ENCODE measurements at places on chromosomes 5 and 9. TPM values are rescaled to one million over a fixed set of nuclear protein-coding genes. Genes with fewer than 3 reads are reported as not detected.

- DNase-seq, result no peak
- H3K27ac ChIP-seq, result no peak overlapping the region
- peaks cover 27% of the 10 kb centered on the region for H3K4me1 ChIP-seq
Observed at GRCh38 chr5:157347301-157348048, 81.6 kb downstream of the CYFIP2 start.

GRCh38 chr5:111502956-111503355, 9.4 kb downstream of the STARD4 start:
- H3K4me3 ChIP-seq, result no peak overlapping the region
- H3K4me1 ChIP-seq, result peaks cover 6% of the 10 kb centered on the region
- DNase-seq, result no peak
- H3K27me3 ChIP-seq, result no peaks in the 10 kb centered on the region

ANXA2R gene
- 47.8 TPM for total RNA-seq

DNA sequence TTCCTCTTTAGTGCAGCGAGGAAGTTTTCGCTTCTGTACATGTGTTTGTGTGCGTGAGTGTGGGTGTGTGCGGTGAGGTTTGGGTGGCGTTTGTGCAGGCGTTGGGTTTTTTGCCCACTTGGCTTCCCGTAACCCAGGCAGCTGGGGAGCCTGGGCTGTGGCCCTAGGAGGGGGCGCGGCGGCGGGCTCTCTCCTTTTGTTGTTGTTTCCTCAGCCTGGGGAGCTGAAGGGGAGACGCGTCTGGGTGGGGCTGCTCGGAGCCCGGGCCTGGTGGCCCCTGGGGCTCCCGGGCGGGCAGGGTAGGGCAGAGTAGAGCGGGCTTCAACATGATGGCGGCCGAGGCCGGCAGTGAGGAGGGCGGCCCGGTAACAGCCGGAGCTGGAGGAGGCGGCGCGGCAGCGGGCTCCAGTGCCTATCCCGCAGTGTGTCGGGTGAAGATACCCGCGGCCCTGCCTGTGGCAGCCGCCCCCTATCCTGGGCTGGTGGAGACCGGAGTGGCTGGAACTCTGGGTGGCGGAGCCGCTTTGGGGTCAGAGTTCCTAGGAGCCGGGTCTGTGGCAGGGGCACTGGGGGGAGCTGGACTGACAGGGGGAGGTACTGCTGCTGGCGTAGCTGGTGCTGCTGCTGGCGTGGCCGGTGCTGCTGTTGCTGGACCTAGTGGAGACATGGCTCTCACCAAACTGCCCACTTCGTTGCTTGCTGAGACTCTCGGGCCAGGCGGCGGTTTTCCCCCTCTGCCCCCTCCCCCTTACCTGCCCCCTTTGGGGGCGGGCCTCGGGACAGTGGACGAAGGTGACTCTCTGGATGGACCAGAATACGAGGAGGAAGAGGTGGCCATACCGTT, 665 bp downstream of the RASA1 start:
- no peaks in the 10 kb centered on the region for H3K36me3 ChIP-seq
- no peak for DNase-seq
- H3K4me1 ChIP-seq, result peaks cover 36% of the 10 kb centered on the region
- peak overlapping the region; percentile 83 for H3K4me3 ChIP-seq
- peak overlapping the region; percentile 69 for H3K27ac ChIP-seq

- no peak overlapping the region for H3K27ac ChIP-seq
- H3K4me1 ChIP-seq, result no peaks in the 10 kb centered on the region
- H3K36me3 ChIP-seq, result no peaks in the 10 kb centered on the region
- H3K4me3 ChIP-seq, result no peak overlapping the region
Observed at GRCh38 chr9:96256800-96257199, 45.2 kb downstream of the HSD17B3 start.

GRCh38 chr9:136629001-136629878, 33.5 kb upstream of the EGFL7 start:
- H3K36me3 ChIP-seq, result no peaks in the 10 kb centered on the region
- no peaks in the 10 kb centered on the region for H3K27me3 ChIP-seq
- DNase-seq, result no peak

ADAMTSL2 gene
- total RNA-seq, result 0.09 TPM

- no peak within 1 kb of the TSS for H3K4me3 ChIP-seq
- no peak within 1 kb of the TSS for H3K27ac ChIP-seq
- no peak for DNase-seq
- no peaks in the 10 kb centered on the region for H3K36me3 ChIP-seq
- no peaks in the 10 kb centered on the region for H3K4me1 ChIP-seq
Observed at GRCh38 chr5:141430332-141431113, at the start of gene PCDHGA12. TSS of gene PCDHGA12 (plus strand) at chr5:141430507. CDS start at chr5:141430760, 253 bp downstream.

DNA sequence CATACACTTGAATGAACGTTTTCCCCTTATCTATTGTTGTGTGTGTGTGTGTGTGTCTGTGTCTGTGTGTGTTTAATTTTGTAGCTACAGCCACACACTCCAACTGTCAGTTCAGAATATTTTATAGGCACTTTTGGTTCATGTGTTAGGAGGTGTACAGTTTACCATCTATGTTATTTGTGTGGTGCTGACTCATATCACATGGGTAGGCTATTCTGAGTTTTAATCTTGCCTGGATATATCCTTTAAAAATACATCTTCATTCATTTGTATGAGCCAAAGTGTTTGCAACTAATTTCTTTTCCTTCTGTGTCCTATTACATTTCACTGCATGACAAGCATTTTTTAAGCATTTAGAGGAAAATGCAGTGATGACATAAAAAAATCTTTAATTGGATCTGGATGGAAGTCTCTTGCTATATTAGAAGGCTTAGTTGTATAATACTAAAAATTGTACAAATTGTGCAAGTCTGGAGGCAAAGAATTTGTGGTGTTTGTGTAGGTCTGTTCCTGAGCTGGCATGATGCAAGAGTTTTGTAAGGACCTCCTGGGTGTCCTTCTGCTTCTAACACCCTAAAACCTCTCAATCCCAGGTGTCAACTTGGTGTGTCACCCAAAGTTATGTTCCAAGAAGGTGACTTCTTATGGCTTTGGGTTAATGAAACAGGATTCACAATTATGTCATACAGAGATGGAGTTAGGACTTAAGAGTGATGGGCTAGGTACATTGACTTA, 52.4 kb upstream of the HMHB1 start:
- H3K4me3 ChIP-seq, result no peak overlapping the region
- DNase-seq, result no peak
- no peak overlapping the region for H3K27ac ChIP-seq

GRCh38 chr9:74777136-74777879, 110.4 kb downstream of the TRPM6 start:
- H3K4me1 ChIP-seq, result no peaks in the 10 kb centered on the region
- H3K27me3 ChIP-seq, result no peaks in the 10 kb centered on the region
- DNase-seq, result peak; percentile 47

DNA sequence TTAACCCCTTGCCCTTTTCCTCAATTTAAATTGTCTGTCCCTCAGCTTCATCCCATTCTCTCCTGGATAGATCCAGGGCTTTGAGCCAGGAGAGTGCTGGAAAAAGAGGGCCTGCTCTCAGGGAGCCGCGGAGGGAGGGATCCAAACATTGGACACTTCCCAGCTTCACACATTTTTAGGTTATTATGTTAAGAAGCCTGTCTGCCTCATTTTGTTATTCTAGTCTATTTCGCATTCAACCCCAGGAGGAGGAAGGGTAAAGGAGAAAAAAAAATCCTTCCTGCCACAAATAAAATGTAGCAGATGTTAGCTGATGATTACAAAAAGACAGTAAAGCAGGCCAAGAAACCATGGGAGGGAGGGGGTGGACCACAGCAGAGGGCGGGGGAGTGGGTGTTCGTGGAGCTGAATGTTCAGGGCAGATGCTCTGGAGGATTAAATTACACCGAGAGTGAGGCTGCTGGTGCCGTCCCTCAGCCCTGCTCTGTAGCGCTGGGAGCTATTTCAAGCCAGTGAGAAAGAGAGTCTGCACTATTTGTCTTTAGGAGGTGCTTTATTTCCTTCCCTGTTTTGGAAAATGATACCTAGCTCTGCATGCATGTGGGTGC, 60.6 kb upstream of the ZFR start:
- H3K36me3 ChIP-seq, result no peaks in the 10 kb centered on the region
- peaks cover 7% of the 10 kb centered on the region for H3K4me1 ChIP-seq
- no peaks in the 10 kb centered on the region for H3K27me3 ChIP-seq
- no peak overlapping the region for H3K27ac ChIP-seq
- DNase-seq, result no peak

- H3K4me1 ChIP-seq, result peaks cover 33% of the 10 kb centered on the region
- H3K36me3 ChIP-seq, result no peaks in the 10 kb centered on the region
- DNase-seq, result peak; percentile 39
- no peaks in the 10 kb centered on the region for H3K27me3 ChIP-seq
- H3K27ac ChIP-seq, result peak overlapping the region; percentile 78
Observed at GRCh38 chr5:134873494-134873893, 677 bp upstream of the TXNDC15 start.

Measured in CD4-positive, alpha-beta memory T cell (primary cell).